WERI-Rb-1 (cell line): ENCODE measurements at places on chromosomes 12 and 14.

DNA sequence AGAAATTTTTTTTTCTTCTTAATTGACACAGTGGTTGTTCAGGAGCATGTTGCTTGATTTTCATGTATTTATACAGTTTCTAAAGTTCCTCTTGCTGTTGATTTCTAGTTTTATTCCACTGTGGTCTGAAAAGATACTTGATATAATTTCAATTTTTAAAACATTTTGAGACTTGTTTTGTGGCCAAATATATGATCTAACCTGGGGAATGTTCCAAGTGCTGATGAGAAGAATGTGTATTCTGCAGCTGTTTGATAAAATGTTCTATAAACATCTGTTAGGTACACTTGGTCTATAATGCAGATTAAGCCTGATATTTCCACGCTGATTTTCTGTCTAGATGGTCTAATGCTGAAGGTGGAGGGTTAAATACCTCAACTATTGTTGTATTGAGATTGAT is 151.4 kb upstream of the IFNG-AS1 start:
- no peak for DNase-seq

- no peak for DNase-seq
Observed at GRCh38 chr12:9340422-9341259, 132.4 kb upstream of the PZP start.

DNA sequence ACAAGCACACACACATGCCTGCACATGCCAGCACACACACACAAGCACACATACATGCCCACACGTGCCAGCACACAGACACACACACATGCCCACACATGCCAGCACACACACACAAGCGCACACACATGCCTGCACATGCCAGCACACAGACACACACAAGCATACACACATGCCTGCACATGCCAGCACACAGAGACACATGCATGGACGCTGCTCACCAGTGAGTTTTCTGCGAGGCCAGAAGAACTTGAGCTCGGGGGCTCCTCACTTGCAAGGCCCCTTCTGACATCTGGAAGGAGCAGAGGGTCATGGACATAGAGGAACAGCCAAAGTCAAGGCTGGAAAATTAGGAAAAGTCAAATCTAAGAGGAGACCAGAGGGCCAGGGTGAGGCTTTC is 61.2 kb upstream of the BCL11B start:
- no peak for DNase-seq

GRCh38 chr14:100662879-100663760 is 63.6 kb upstream of the DLK1 start:
- peak; percentile 61 for DNase-seq

GRCh38 chr14:63091394-63091996 is 46.2 kb upstream of the KCNH5 start:
- no peak for DNase-seq

- no peak for DNase-seq
Observed at GRCh38 chr12:55822228-55822627, 4.4 kb downstream of the ORMDL2 start.

DNA sequence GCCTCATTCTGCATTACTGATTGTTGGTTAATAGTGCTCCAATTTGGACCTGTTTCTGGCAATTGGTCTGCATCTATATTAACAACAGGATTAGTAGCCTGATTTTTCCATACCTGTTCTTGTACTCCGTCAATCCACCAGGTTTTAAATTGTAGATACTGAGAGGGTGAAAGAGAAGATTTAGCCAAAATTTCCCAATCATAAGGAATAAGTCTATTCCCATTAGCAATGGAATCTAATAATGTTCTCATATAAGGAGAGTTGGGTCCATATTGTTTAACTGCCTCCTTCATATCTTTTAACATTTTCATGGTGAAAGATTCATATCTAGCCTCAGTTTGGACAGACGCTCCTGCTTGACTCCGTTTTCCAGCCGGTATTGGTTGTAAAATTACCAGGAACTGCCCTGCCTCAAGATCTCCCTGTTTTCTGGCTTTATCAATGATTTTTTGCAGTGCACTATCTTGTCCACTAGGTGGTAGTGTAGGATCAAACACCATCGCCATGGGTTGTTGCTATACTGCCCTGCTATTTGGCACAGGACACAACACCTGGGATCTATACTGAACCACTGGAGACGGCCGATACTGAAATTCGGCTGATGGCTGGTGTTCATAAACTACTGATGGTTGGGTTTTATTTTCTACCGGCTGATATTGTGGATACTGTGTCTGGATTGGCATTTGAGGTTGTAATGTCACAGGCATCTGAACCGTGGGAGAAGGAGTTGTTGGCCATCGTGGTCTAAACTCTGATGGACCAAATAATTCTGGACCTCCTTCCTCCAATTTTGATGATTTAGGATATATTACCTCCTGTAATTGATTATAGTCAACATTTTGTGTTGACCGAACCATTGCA is 25.2 kb downstream of the DHRS4L2 start:
- DNase-seq: peak; percentile 47

DNA sequence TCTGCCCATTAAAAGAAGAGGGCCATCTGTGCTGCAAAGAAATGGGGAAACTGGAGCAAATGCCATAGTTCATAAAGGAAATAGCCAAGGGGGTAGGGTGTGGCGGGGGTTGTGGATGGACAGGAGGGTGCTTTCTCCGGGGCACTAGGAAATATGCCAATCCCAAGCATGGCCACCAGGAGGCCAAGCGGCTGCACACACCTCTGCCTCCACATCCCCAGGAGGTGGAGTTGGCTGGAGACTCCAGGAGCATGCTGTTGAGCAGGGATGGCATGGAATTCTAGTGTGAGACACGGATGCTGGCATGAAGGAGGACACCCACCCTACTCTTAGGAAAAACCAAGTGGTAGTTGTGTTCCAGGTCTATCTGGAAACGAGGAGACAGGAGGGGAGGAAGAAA is 25.2 kb downstream of the NID2 start:
- peak; percentile 58 for DNase-seq
